ENCODE measurements at places on chromosomes 6 and 20.
A peak's percentile ranks its signal among the peaks of the same experiment; 100 is the strongest.

- no peak for DNase-seq
Observed at GRCh38 chr6:140970485-140970884, 1162.2 kb upstream of the GJE1 start.

- no peak for DNase-seq
Observed at GRCh38 chr6:99739526-99739925, 132.9 kb downstream of the PRDM13 start.

DNA sequence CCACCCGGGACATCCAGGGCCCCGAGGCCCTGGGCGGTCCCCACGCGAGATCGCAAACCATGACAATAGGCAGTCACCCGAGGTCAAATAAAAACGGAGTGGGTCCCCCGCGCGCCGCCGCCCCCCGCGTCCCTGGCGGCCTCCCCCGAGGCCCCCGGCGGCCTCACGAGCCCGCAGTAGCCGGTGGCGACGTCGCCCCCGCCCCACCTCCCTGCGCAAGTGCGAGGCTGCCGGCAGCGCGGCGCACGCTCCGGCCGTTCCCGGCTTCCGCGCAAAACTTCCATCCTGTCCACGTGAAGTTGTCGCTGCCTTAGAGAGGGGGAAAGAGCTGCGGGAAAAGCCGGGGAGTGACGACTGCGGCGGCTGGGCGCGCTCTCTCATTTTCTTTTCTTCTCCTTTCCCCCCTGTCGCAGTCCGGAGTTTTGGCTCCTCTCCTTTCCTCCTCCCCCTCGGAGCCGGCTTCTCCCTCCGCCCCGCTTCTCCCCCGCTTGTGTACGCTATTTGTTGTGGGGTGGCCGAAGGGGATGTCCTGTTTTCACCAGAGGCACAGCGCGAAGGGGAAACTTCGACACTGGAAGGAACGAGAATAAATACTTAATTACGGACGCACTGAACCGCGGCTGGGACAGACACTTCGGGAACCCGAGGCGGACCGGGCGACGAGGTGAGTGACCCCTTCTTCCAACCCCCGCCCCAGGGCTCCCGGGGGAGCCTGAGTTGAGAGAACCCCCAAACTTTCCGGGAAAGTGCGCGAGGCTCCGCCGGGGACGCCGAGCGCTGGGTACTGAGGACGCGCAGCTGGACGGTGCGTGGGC lies at the start of gene EYA4:
Gene EYA4 (plus strand): TSS at position 272 of the 815 bp plus-strand sequence. CDS start 33,424 bp downstream, outside the sequence.
- DNase-seq: peak; percentile 39

DNA sequence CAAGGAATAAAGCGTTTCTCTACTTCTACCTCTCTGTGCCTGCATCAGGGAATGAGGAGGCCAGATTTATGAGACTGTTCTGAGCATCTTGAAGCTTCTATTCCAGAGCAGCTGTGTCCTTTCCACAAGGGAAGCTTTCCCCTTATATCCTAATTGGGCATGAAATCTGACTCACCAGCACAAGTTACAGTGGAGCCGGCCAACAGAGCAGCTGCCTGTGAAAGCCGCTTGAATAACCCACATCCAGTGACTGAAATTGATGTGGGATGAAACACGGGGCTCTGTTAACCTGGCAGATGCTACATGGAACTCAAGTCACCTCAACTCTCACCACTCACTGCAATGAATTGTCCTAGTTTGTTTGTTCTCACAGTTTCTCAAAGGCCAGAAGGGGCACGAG lies 400.3 kb downstream of the TFAP2A start:
- DNase-seq: no peak

GRCh38 chr20:16025084-16025483 lies 548.2 kb downstream of the KIF16B start:
- no peak for DNase-seq

- DNase-seq: peak; percentile 96
Observed at GRCh38 chr20:48620507-48621375, 207.1 kb downstream of the PREX1 start.

GRCh38 chr6:142746524-142746923 lies 198.5 kb downstream of the HIVEP2 start:
- peak; percentile 60 for DNase-seq

DNA sequence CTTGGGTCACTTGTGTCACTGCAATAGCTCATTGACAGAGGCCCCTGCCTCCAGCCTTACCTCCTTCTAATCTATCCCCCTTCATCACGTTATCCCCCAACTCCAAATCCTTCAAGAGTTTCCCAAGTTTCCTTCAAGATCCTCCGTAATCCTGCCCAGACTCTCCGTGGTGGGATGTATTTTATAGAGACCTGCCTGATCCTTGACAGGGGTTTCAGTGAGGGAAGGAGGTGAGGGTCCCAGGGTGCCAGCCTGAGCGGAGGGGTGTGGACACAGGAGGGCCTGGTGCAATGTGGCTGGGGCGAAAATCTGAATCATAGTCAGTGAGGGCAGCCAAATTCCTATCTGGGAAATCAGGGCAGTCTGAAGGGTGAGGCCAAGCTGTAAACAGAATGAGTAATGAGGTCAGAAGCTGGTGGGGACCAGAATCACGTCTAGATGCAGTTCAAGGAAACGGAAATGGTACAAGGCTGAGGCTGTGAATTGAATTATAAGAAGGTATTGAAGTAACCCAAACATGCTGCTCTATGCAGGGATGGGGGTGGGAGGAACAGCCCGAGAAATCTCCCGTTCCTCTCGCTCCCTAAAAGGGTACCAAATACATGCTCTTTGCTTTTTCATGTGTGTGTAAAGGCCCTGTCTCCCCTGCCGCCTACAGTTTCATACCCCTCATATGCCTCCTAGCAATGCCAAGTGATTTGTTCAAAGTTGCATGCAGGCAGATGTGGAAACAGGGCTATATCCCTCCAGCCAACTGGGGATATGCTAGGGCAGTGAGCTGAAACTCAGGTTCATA lies 35.4 kb upstream of the PIM1 start:
- DNase-seq: peak; percentile 26

DNA sequence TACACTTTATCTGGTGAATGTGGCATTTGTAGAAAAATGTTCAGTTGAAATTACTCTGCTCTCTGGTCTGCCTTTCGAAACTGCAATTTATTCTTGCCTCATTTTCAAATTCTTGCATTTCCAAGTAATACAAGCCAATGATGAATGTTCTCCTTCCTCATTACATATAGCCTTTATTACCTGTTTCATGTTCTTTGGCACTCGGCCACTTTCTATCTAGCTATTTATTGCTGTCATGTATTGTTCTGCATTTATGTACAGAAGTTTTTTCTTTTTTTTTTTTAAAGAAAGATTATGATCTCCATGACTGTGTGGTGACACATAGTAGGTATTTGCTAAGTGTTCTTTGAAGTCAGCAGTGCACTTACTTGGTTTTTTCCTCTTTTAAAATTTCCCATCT lies 261.4 kb downstream of the ZFAND3 start:
- no peak for DNase-seq

DNA sequence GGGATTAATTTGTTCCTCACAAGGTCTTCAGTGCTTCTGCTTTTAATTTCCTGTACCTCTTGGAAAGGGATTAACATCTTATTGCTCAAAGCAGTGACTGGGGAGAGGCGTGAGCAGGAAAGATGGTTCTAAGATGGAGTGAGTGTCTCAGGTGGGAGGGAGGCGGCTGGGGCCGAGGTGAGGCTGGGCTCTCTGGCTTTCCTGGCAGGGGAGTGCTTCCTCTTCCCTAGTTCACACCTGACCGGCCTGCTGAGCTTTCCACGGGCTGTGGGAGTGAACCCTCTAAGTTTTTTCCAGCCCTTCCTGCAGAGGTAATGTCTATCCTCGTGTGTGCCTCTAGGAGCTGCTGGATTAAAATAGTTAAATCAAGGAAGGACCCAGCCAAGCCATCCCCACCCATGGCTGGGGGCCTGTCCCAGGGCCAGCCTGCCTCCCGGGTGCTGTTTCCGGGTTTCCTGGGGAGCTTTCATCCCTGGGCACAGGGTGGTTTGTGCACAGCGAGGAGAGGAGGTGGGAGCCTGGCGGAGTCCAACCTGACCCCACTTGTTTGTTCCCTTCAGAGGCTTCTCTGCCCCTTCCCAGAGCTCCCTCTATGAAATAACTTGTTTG lies 179.1 kb downstream of the TFAP2C start:
- DNase-seq: no peak

GRCh38 chr20:13839421-13840092 lies 54.7 kb downstream of the NDUFAF5 start:
- no peak for DNase-seq

DNA sequence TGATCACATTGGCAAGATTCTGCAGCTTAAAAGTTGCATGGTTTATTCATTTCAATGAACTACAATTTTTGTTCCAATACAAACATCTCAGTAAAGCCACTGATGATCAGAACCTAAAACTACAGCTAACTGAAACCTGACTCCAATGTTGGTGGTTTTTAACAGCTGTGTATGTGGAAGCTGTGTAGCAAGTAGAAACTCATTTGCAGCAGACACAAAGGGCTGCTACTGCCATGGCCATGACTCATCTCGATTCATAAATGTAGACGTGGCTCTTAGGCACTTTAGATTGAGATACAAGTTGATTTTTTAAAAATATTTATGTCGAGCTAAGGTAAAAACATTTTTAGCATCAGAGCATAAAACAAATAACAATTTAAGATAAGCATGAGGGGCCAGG lies 19.5 kb upstream of the MAP3K4 start:
- no peak for DNase-seq

GRCh38 chr6:11971154-11971553 lies 41.0 kb upstream of the HIVEP1 start:
- DNase-seq: no peak
